ENCODE measurements at places on chromosomes 13 and 19.
A peak's percentile ranks its signal among the peaks of the same experiment; 100 is the strongest.

DNA sequence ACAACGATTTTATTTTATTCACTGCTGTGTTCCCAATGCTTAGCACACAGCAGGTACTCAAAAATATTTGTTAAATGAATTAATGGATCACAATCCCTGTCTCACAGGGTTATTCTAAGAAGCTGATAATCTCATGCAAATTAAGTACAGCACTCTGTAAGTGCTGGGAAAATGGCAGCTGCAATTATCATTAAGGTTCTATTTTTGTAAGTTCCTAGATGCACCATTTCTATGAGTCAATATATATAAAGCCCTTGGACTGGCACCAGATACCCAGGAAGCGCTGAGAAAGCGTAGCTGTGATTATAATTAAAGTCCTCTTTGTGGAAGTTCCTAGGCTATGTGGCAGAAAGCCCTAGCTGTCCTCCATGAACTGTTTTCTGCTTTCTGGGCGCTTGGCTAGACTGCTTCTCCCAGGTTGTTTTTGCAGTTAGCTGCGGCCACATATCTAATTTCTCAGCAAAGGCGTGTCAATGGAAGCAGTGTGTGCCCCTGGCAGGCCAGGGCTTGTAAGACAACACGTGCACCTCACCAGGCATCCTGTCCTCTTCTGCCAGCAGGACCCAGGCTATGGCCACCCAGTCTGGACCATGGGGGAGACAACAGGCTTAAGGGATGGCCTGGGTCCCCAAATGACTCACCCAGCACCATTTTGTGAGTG lies 5.2 kb upstream of the SRRM5 start:
- no peak for DNase-seq

DNA sequence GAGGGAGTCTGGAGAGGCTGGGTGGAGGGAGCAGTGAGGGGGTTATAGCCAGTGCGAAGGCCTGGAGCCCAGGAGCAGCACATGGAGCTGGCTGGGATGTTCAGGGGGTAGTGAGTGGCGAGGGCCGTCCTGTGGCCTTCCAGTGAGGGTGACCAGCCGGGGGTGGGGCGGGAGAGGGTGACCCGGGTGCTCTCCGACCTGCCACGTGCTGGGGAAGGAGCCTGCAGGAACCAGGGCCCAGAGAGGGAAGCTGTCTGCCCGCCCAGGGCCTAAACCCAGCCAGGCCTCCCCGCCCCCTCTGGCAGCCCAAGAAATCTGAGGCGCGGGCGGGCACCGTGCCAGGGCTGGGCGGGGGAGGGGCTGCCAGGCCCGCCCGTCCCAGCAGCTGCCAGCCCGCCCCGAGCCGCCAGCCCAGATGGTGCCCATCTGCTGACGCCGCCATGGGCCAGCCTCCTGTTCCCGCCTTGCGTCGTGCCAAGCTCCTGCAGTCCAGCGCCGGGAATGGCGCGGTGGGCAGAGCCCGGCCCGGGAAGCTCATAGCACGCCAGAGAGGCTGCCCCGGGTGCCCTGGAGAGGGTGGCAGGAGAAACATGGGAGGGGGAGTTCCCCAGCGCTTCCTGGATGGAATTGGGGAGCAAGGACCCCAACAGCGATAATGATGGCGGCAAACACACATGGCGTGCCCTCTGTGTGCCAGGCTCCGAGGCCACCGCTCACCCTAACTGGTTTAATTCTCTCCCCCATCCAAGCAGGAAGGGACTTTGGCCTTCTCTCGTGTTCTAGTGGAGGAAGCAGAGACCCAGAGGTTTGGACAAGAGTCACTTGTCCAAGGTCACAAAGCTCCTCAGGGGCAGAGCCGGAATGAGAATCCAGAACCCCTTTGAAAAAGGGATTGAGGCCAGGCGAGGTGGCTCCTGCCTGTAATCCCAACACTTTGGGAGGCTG lies 21.5 kb downstream of the NFIC start:
- DNase-seq: peak; percentile 48

DNA sequence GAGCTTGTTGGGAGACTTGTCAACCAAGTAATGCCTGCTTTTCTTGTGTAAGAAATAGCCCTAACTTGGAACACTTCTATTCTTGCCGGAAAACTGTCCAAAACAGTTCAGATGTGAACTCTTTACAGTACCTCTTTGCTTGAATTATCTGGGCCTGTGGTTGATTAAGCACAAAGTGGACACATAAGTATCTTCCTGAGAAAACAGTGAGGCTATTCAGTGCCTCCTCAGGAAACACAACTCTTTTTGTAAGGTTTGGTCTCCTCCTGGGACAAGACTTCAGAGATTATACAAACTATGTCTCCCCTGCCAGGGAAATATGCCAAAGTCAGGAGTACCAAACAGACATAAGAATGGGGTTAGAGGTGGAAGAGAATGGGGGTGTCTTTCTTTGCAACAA lies 127.7 kb downstream of the LACC1 start:
- no peak for DNase-seq

GRCh38 chr19:10699650-10700335 lies 1.4 kb upstream of the QTRT1 start:
- DNase-seq: no peak

DNA sequence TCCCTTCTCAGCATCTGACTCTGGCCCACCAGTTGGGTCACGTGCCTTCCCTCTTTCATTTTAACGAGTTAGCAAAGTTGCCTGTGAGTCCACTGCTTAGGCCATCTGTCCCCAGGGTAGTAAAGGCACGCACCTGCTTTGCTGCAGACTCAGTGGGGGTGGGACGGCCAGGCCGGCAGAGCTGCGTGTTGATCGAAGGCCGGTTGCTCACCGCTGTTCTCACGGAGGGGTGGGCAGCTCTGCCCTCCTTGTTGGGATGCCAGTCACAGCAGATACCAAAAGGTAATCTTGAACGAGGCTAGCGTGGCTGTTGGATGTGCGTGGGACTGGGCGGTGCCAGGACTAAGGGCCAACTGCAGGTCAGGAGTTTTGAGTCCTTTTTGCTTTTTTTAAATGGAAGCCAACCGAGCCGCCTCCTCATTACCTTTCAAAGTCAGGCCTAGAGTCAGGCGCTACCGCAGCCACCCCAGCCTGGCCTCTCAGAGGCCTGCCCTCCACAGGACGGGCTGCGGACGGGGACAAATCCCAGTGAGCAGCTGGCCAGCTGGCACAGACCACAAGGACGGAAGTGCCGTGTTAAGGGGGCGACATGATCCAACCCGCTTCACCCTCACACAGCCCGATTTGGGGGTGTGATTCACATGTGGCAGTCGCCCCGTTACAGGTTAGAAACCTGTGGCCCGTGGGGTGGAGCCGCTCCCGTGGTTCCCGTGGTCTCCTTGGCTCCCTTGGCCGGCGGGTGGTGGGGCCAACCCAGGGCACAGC lies 20.6 kb downstream of the ADPRHL1 start:
- DNase-seq: no peak

GRCh38 chr19:13024951-13025697 lies 29.8 kb downstream of the NFIX start:
- DNase-seq: no peak

- no peak for DNase-seq
Observed at GRCh38 chr13:73058064-73058313, 816 bp upstream of the KLF5 start.

DNA sequence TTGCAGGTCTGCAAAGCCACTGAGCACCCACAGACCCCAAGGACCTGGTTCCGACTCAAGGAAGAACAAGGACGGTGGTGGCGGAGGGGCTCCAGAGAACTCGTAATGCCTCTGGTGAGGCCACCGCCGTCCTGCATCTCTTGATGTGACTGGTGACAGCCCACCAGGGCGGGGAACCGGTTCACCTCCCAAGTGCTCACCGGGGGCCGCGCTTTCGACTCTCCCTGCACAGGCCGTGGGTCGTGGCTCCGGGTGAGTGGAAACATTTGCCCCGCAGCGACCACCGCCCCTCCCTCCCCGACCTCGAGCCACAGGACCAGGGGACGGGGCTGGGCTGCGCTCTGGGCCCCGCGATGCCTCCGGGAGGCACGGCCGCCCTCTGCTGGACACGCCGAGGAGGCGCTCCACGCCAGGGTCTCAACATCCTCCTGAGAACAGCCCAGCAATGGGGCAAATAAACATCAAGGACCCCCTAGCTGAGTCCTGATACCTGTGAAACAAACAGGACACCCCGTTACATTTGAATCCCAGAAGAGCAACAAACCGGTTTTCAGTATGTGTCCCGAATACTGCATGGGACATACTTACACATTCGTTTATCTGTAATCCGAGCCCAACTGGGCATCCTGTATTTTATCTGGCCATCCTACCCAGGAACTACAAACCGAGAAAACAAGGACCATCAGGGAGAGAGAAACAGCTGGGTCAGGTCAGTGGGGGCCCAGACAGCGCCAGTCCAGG lies 3.9 kb upstream of the PLPP2 start:
- no peak for DNase-seq

- DNase-seq: no peak
Observed at GRCh38 chr19:53333066-53333462, 485 bp upstream of the ZNF845 start.

GRCh38 chr13:99916366-99917103 lies 55.0 kb downstream of the ZIC5 start:
- no peak for DNase-seq

- no peak for DNase-seq
Observed at GRCh38 chr19:2083174-2083854, 12.8 kb downstream of the MOB3A start.

DNA sequence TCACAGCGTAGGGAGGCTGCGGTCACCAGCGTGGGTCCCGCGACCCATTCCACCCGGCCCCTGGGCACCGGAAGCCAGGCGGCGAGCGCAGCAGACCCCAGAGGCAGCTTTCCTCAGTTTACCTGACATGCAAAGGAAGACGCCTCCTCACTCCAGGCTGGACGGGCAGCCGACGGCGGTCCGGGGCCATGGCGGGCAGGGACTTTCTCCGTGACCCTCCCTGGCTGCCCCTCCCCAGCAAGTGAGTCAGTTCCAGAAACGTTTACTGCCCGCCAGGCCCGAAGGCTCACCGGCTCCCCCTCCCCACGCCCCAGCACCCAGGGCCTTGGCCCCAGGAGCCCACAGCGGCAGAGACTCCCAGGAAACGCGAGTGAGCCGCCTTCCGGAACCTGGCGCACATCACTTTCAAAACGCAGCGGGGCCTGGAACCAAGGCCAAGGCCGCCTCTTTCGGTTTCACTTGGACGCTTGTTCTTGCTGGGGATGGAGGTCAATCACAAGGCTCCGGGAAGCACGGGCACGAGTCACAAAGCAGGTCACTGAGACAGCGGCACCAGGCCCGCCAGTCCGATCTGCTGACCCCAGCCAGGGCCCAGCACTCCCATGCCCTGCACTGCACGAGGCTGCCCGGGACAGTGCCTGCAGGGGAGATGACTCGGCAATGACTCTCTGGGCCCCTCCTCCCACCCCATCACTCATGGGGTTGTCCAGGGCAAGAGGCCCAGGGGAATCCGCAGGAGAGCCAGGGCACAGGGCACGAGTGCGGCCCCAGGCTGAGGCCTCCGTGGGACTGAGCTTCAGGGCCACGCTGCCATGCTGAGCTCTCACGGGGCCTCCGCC lies 5.3 kb downstream of the SBNO2 start:
- DNase-seq: no peak

DNA sequence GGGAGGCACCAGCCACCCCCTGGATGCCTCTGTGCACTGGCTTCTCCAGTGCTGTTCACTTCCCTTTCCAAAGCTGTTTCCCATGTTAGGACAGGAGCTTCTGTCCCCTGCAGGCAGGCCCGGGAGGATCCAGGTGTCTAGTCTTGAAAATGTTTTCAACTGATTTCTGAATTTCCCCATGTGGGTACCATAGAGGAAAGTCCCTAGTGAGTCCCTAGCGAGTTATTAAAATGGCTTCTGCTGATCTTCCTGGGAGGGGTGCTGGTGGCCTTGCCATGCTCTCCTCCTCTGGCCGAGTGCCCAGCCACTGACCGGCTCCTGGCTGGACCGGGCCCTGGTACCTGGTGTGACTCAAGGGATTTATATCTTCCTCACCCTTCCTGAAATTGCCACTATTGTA lies 5.2 kb upstream of the ANKRD10 start:
- no peak for DNase-seq

DNA sequence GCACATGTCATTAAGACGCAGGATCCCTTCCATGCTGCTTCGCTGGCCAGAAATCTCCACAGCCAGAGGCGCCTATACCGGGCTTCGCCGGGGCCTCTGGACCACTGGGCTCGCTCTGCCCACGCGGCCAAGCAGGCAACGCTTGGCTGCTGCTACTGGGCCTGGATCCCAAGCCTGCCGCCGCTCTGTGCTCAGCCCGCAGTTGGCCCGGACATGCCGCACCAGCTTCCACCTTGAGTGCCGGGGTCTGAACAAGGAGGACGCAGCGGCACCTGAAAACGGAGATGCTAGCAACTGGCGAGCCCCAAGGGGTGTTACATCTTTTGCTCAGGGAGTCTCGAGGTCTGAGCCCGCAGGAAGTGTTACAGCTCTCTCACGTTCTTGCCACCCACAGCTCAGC lies 409.9 kb upstream of the SGCG start:
- DNase-seq: no peak

GRCh38 chr13:78478183-78478582 lies 125.2 kb downstream of the POU4F1 start:
- DNase-seq: no peak

DNA sequence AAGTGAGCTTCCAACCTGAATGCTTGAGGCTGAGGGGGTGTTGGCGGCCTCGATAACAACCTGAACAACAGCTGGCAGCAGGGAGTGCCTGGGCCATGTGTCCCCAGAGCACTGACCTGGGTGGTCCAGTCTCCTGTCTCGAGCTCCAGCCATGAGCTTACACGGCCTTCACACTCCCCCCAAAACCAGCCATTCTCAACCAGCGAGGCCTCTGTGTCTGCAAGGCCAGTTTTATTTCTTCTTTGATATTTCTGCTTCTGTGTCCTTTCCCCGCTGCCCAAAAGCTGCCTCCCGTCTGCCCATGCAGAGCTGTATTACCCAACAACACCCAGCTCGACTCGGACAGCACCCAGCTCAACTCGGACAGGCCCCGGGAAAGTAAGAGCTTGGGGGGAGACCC lies 32.5 kb upstream of the TFDP1 start:
- DNase-seq: no peak

- no peak for DNase-seq
Observed at GRCh38 chr19:56109226-56109625, 11.9 kb downstream of the ZNF787 start.

DNA sequence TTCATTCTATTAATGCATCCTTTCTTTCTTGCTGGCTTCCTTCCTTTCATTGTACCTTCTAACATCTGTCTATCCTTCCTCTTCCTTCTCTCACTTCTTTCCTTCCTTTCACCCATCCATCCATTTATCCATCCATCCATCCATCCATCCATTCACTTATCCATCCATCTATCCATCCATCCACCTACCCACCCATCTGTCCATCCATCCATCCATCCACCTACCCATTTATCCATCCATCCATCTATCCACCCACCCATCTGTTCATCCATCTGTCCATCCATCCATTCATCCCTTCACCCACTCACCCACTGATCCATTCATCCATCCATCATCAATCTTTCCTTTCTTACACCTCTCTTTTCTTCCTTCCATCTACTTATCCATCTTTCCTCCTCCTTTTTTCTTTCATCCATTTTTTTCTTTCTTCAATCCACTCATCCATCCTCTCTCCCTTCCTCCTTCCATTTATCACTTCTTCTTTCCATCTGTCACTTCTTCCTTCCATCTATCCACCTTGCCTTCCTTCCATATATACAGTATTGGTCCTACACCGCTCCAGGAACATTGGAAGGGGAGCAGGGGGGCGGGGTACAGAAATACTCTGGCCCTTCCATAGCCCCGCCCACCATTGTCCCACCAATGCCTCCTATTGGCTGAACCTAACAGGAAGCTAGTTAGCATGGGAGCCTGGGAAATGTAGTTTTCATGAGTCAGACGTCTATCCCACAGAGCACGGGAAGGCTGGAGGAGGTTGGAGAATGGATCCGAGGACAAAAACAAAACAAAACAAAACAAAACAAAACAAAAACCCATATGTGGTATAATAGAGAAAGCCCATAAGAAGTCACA lies 45.9 kb downstream of the MBD3L1 start:
- DNase-seq: no peak
